ENCODE measurements at places on chromosomes 1 and 21. TPM values are rescaled to one million over a fixed set of nuclear protein-coding genes. Genes with fewer than 3 reads are reported as not detected.

VWA5B1 gene
- polyA plus RNA-seq: not detected

CYP4Z1 gene
- not detected for polyA plus RNA-seq

LRRC53 gene
- polyA plus RNA-seq: not detected

MFAP2 gene
- polyA plus RNA-seq: 469 TPM

SLAMF6 gene
- not detected for polyA plus RNA-seq

ERVH48-1 gene
- not detected for polyA plus RNA-seq

CERS2 gene
- 201 TPM for polyA plus RNA-seq

VASH2 gene
- polyA plus RNA-seq: 0.19 TPM

DNA sequence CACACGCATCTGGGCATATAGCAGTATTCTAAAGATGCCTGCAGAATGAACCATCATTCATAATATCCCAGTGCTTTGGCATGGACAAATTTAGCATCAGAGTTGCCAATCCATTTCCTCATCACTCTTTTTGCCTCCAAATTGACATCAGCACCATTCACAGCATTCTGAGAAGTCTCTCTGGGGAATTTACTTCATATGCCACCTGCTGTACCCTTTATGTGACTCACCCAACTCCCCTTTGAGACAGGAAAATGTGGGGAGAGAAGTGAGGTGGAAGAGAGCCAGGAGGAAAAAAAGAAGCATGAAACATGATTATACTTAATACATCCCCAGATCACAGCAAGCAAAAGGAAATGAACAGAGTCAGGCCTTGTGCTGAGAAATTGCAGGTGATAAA is 37.4 kb downstream of the RAB3B start:
- no peak overlapping the region for H3K27ac ChIP-seq
- DNase-seq: no peak
- peaks cover 16% of the 10 kb centered on the region for H3K36me3 ChIP-seq

DNA sequence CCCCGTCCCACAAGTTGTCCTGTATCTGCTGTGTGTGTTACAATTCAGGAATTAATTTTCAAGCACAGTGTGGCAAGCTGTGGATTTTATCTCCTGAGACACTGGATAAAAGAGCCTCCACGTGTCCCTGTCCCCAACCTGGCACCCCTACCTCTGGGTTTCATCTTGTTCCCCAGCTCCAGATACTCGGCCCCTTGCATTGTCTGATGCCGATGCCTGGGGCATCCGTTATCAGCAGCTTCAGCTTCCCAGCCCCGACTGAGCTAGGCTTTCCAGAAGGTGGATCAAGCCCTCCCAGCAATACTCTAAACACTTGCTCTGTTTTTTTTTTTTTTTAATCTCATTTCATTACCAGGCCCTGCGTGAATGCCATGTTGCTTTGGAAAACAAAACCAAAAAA is 159.4 kb downstream of the PLXNA2 start:
- no peaks in the 10 kb centered on the region for H3K27me3 ChIP-seq
- no peak for DNase-seq
- peaks cover 14% of the 10 kb centered on the region for H3K4me1 ChIP-seq
- no peak overlapping the region for H3K4me3 ChIP-seq
- no peak overlapping the region for H3K27ac ChIP-seq

GRCh38 chr1:100718581-100718980 is 961 bp upstream of the VCAM1 start:
- no peak for DNase-seq
- H3K27ac ChIP-seq: no peak overlapping the region
- H3K27me3 ChIP-seq: no peaks in the 10 kb centered on the region

GRCh38 chr1:77473690-77474089 is 191.9 kb downstream of the AK5 start:
- H3K4me3 ChIP-seq: no peak overlapping the region
- no peaks in the 10 kb centered on the region for H3K27me3 ChIP-seq
- peaks cover 18% of the 10 kb centered on the region for H3K4me1 ChIP-seq
- H3K27ac ChIP-seq: peak overlapping the region; percentile 49

DNA sequence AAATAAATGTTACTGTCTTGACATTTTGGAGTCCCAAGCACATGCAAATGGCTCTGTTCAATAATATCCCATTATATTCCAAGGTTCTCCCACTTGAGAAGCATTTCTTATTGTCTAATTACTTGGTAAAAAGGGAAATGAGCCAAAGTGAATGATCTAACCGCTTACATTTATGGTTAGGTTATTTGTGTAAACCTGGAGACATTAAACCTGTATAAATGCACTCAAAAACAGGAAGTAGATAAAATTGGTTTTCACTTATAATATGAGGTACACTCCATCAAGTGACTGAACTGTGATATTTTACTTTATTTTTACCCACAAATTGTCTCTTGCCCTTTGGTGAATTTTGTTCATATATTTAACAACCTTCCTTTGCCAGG is 26.8 kb downstream of the KIF1B start:
- H3K36me3 ChIP-seq: no peaks in the 10 kb centered on the region
- no peaks in the 10 kb centered on the region for H3K27me3 ChIP-seq
- peaks cover 16% of the 10 kb centered on the region for H3K4me1 ChIP-seq
- H3K4me3 ChIP-seq: no peak overlapping the region

DNA sequence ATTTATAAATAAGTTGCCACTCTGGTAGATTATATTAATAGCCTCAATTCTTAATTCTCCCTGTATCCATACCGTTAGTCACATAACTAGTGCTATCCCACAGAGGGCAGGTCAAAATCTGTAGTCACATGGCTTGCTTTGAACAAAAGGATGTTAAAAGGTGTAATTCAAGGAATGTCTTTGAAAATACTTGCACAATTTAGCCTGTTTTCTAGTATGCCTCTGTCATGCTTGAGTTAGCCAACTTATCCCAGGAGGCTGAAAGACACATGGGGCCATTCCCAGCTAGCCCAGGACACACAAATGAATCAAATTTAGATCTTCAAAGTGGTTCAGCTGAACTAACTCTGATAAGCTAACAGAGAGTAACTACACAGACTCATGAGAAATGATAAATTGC is 758.5 kb upstream of the NEGR1 start:
- H3K4me1 ChIP-seq: no peaks in the 10 kb centered on the region
- no peaks in the 10 kb centered on the region for H3K27me3 ChIP-seq
- H3K4me3 ChIP-seq: no peak overlapping the region
- H3K36me3 ChIP-seq: no peaks in the 10 kb centered on the region

GRCh38 chr1:197076585-197076984 is 9.5 kb upstream of the F13B start:
- H3K4me1 ChIP-seq: no peaks in the 10 kb centered on the region
- no peak overlapping the region for H3K4me3 ChIP-seq
- no peaks in the 10 kb centered on the region for H3K36me3 ChIP-seq
- H3K27ac ChIP-seq: no peak overlapping the region
- no peaks in the 10 kb centered on the region for H3K27me3 ChIP-seq
- no peak for DNase-seq

GRCh38 chr21:24007592-24007991 is 1599.7 kb downstream of the MRPL39 start:
- no peaks in the 10 kb centered on the region for H3K27me3 ChIP-seq
- no peak for DNase-seq

DNA sequence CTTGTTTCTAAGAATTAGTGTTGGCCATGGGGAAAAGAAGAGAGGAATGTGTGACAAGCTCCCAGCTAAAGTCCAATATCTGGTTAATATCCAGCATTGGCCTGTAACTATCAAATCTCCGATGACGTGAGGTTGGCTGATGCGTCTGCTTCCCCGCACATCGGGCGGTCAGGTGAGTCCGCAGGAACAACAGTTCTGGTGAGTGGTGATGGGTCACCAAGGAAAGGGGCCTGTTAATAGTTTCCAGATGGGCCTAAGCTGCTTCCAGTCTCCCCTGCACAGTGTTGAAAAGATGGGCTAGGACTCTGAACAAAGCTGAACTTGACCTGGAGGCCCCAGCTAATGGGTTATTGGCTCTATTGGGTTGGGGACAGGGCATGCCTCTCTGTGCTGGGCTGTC is 193.1 kb upstream of the EDN2 start:
- H3K27me3 ChIP-seq: no peaks in the 10 kb centered on the region
- H3K4me3 ChIP-seq: no peak overlapping the region
- peaks cover 16% of the 10 kb centered on the region for H3K4me1 ChIP-seq
- H3K27ac ChIP-seq: no peak overlapping the region
- H3K36me3 ChIP-seq: no peaks in the 10 kb centered on the region
- DNase-seq: no peak

DNA sequence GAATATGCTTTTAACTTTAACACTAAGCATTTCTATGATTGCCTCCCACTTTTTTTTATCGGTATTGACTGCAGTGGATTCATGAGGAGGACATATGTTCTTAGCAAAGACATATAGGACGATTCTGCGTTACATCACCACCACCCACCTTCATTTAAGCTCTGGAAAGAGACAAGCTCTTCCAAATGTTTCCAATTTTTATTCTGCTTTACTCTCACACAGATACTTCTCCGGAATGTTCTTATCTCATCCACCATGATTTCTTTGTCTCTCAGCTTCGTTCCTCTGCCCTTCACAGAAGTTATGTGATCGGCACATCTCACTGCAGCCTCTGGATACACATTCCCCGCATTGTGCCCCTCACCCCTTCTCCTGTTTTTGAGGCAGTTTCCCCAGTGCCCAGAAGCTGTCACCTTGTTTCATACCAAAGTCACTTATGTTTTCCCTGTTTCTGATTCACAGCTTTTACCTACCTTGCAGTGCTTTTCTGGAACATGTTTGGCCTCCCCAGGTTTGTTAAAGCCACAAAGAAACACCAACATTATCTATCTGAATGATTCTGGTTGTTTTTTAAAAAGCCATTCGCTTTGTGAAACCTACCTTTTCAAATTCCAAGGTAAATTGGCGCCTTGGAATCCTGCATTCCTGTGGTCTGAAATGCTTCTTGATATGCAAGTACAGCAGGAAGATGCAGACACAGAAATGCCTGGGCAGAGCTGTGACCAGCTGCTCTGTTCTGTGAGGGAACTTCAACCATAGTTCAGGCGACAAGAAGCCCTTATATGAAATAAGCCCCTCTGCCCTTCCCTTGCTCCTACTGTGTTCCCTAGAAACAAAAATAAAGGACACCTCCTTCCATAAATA is 1020.2 kb downstream of the TTLL7 start:
- H3K27ac ChIP-seq: no peak overlapping the region
- H3K4me3 ChIP-seq: no peak overlapping the region
- DNase-seq: no peak
- H3K36me3 ChIP-seq: no peaks in the 10 kb centered on the region
- no peaks in the 10 kb centered on the region for H3K27me3 ChIP-seq

- H3K36me3 ChIP-seq: no peaks in the 10 kb centered on the region
- no peak overlapping the region for H3K27ac ChIP-seq
- no peak overlapping the region for H3K4me3 ChIP-seq
- 0 out of 2 replicates have a peak, but pooled peaks cover 8% of the 10 kb centered on the region for H3K4me1 ChIP-seq
- peak; percentile 86 for DNase-seq
Observed at GRCh38 chr1:246161626-246162025, 345.5 kb downstream of the SMYD3 start.

DNA sequence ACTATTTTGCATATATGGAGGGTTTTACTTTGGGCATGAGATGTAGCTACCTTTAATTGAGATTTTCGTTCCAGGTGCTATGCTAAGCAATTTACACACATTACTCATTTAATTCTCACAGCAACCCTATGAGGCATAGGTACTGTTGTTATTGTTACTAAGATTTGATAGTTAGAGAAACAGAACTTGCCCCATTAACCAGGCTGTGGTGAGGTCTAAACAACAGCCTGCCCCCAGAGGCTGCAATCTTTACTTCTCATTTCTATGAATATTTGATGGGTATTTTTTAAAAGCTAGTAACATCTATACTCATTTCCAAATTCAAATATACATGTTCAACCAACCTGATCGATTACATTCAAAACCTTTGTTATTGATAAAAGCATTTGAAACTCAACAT is 155.6 kb downstream of the GALNT2 start:
- H3K27ac ChIP-seq: peak overlapping the region; percentile 41
- peak overlapping the region; percentile 49 for H3K4me3 ChIP-seq
- peak; percentile 63 for DNase-seq
- no peaks in the 10 kb centered on the region for H3K36me3 ChIP-seq
- no peaks in the 10 kb centered on the region for H3K27me3 ChIP-seq

GRCh38 chr1:219639876-219640577 is 27.1 kb upstream of the ZC3H11B start:
- no peak overlapping the region for H3K27ac ChIP-seq
- H3K36me3 ChIP-seq: no peaks in the 10 kb centered on the region
- H3K27me3 ChIP-seq: no peaks in the 10 kb centered on the region
- no peak overlapping the region for H3K4me3 ChIP-seq
- peak; percentile 7 for DNase-seq
- H3K4me1 ChIP-seq: no peaks in the 10 kb centered on the region

DNA sequence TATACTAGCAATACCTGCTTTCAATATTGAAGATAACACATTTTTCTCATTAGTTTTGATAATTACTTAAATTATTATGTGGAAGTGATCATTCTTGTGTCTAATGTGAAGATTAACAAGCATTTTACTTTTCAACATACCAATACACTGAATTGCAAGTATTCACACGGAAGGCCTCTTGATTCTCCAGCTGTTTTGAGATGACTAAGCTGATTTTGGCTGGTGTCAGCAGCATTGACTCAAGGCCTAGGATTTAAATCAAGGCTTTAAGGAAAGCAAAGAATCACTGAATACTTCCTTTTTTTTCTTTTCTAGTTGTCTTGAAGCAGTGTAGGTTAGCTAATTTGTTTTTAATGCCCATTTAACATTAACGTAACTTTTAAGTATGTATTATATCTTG is 373.7 kb downstream of the SRGAP2C start:
- 0 out of 2 replicates have a peak overlapping the region, but pooled peaks have one; percentile 18 for H3K4me3 ChIP-seq
- H3K36me3 ChIP-seq: no peaks in the 10 kb centered on the region
- DNase-seq: peak; percentile 93
- peaks cover 18% of the 10 kb centered on the region for H3K27me3 ChIP-seq
- peak overlapping the region; percentile 73 for H3K27ac ChIP-seq

- H3K36me3 ChIP-seq: no peaks in the 10 kb centered on the region
- H3K27me3 ChIP-seq: no peaks in the 10 kb centered on the region
- DNase-seq: no peak
Observed at GRCh38 chr1:195306281-195306680, 1302.0 kb downstream of the KCNT2 start.

GRCh38 chr21:45551783-45552695 is 9.8 kb upstream of the SLC19A1 start:
- no peaks in the 10 kb centered on the region for H3K36me3 ChIP-seq
- DNase-seq: no peak

GRCh38 chr1:23568608-23569383 is 9.5 kb upstream of the ID3 start:
- peak overlapping the region; percentile 64 for H3K4me3 ChIP-seq
- H3K4me1 ChIP-seq: peaks cover 19% of the 10 kb centered on the region
- no peaks in the 10 kb centered on the region for H3K36me3 ChIP-seq
- H3K27me3 ChIP-seq: no peaks in the 10 kb centered on the region
- peak overlapping the region; percentile 46 for H3K27ac ChIP-seq

GRCh38 chr1:39168301-39169080 is 36.0 kb upstream of the MACF1 start:
- H3K4me3 ChIP-seq: no peak overlapping the region
- DNase-seq: no peak
- H3K27me3 ChIP-seq: no peaks in the 10 kb centered on the region
- H3K4me1 ChIP-seq: peaks cover 20% of the 10 kb centered on the region

Measured in GM23248 (cell line).